ENCODE measurements at places on chromosomes 11 and 22. TPM values are rescaled to one million over a fixed set of nuclear protein-coding genes. Genes with fewer than 3 reads are reported as not detected.

The GPR83 gene
- under 0.01 TPM for total RNA-seq

The CD3G gene
- not detected for total RNA-seq

DNA sequence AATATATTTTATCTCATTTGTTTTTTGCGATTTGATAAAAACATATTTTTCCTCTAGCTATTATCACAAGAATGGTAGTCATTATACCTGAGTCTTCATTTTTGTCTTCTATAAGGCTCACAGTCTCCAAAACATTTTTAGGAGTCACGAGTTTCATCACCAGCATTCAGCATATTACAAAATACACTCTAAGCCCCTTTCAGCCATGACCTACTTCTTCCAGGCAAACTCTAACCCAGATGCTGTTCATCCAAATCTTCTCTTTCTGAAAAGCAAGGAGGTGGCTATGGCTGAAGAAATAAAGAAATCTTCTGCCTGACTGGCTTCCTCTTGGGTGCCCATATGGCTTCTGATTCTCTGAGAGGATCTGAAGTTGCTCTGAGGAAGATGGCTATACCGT is 35.7 kb upstream of the USP47 start:
- no peak for DNase-seq

DNA sequence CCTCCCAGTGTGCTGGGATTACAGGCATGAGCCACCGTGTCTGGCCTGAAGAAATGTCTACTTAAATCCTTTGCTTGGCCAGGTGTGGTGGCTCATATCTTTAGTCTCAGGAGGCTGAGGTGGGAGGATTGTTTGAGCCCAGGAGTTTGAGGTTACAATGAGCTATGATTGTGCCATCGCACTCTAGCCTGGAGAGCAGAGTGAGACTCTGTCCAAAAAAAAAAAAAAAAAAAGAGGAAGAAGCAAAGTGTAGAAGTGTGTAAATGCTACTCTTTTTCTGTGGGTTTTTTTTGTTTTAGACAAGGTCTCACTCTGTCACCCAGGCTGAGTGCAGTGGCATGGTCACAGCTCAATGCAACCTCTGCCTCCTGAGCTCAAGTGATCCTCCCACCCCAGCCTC is 6.4 kb upstream of the ATG16L2 start:
- no peak for DNase-seq

- peak; percentile 32 for DNase-seq
Measured at GRCh38 chr11:69799582-69799981, 19.6 kb downstream of the FGF3 start.
